Stimulated activated CD4-positive, alpha-beta T cell treated with anti-CD3 and anti-CD28 coated beads, Interleukin-2, amount 100 ng/mL, for 48 hours (primary cell): ENCODE measurements at places on chromosomes 2 and 18.

DNA sequence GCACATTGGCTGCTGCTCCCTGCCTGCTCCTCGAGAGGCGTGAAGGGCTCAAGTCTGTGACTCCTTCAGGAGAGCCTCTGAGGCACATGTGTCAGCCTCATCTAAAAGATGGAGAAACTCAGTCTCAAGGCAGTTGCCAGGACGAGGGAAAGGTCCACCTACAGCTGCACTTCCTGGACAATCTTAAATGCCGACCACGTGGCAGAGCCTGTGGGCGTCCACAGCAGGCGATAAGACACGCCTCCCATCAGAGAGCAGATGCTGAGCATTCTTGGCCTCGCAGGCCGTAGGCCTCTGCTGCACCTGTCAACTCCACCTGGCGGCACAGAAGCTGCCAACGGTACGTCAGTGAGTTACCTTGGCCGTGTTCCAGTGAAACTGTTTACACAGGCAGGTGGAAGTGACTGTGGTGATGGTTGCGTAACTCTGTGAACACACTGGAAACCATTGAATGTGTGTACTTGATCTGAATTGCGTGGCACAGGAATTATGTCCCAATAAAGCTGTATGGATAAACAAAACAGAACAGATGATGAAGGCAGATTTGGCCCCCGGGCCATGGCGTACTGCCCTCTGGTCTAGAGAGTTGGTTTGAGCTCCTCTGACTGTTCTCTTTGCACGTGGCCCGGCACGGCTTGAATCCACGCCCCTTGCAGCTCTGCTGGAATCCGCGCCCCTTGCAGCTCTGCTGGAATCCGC is 114.5 kb downstream of the RNF144A start:
- no peak for DNase-seq

DNA sequence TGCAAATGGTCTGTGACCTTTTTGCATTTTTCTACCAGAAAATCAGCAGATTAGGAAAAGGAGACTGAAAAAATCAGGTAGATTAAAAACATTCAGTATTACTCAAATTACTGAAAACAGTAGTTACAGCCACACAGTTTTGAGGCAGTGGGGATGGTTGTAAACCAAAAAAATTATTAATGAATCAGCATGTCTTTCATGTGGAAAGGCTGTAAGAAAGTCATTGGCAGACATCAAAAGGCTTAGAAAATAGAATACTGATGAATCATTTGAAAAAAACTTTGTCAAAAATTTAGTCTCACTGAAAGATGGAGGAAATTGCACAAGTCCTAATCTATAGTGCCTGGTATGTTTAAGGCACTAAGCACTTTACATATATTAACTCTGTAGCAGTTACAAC is 133.9 kb upstream of the GCFC2 start:
- DNase-seq: no peak

DNA sequence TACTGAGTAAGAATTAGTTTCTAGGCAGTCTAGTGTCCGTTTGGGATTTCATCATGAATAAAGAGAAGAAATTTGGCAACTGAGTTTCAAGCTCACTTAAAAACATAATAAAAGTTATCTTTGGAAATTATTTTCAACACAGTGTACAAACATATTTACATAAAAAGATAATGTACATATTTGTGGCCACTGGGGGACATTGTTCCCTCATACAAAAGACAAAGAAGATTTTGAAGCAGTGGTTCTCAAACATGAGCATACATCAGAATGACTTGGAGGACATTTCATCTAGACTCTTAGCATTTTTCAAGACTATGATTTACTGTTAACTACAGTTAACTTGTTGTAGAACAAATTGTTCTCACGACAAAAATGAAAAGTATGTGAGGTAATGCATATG is 15.7 kb upstream of the TTC21B start:
- no peak for DNase-seq

GRCh38 chr2:233032551-233033320 is at the start of gene NEU2:
NEU2 (plus strand) TSS chr2:233032672; CDS start chr2:233032672, 0 bp downstream.
- no peak for DNase-seq

DNA sequence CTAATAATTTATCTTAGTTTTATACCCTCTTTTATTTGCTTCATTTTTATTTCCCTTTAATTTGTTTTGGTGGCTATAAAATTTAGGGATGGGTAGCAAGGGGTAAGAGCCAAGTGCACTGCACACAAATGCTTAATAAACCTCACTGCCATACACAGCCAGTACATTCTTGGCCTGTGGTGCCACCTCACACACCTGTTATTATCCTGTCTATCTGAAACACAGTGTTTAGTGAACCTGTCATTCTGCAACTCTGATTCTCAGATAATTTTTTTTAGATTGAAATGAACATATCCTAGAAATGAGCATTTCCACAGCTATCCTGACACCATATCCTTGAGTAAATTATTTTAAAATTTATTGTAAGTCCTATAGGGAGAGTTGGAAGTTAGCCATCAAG is 807.5 kb downstream of the DCC start:
- DNase-seq: no peak

GRCh38 chr18:52045946-52046675 is 293.9 kb upstream of the DCC start:
- no peak for DNase-seq

- no peak for DNase-seq
These were observed 25.1 kb downstream of the ACVR2A start for GRCh38 chr2:147869934-147870333.

DNA sequence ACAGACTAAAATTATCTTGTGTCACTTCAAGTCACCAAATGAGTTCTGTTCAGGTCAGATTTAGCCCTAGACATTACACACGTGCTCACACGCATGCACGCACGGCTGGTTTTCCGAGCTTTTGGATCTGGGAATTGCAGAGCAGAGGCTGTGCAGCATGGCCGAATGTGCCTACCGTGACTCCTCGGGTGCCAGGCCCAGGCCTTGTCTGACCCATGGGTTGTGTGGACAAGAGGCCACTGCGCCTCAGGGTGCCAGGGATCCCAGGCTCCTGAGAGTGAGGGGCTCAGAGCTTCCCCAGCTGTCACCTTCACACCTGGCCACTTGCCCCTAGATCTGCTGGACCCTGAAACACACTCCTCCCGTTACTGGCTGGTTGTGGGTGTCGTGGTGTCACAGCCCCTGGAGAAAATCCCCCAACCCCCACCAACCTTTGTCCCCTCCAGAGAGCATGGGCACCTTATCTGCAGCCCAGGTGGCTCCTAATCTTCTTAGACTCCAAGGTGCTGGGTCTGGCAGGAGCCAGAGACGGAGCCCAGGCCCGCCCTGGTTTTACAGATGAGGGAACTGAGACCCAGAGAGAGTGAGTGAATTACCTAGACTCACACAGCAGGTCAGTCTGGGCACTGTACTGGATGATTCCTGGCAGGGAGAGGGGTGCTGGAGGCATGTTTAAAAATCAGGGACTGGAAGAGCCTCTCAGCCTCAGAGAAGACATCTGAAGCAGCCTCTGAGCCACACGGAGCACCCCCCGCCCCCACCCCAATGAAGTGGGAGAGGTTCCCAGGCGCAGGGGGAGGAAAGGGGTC is 56.8 kb downstream of the ATOH8 start:
- no peak for DNase-seq

DNA sequence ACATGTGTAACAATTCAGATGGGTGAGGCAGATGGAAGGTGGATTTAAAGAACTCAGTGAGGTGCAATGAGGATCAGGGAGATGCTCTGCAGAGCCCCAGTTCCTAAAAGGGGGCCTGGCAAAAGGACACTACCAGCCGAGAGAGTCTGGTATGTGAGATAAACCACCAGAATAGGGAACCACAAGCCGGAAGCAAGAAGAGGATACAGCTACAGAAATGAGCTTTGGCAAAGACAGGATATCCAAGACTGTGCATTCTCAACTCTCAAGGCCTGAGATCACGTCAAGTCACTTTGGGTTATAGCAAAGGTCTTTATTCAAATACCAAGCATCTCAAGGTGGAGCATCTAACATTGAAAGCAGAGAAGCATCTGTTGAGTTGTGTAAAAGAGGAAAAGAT is 293.5 kb downstream of the ARHGAP15 start:
- no peak for DNase-seq

- no peak for DNase-seq
These were observed 61.2 kb upstream of the SLC39A10 start for GRCh38 chr2:195595825-195596224.

- no peak for DNase-seq
These were observed 58.1 kb upstream of the IL1RL1 start for GRCh38 chr2:102253140-102253752.

DNA sequence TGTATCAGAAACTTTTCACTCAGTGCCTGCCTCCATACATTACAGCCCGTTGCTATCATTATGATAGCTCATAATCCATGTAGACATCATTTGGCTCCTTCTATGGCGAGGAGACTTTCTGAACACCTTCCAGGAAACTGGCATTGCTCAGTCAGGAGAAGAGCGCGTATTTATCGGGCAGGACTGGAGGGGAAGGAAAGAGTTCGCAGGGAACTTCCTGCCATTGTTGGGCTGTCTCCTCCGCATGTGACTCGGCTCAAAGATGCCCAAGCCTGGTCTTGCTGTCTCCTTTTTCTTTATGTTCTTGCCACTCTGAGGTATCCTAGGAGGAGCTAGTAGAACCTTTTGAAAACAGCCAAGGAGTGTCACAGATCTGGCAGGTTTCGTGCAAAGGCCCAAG is 156.8 kb downstream of the CTIF start:
- DNase-seq: no peak

GRCh38 chr2:234951664-234952269 is at the start of gene SH3BP4:
SH3BP4 (plus strand) TSS chr2:234952017; CDS start chr2:235035003, 82,986 bp downstream.
- DNase-seq: no peak

DNA sequence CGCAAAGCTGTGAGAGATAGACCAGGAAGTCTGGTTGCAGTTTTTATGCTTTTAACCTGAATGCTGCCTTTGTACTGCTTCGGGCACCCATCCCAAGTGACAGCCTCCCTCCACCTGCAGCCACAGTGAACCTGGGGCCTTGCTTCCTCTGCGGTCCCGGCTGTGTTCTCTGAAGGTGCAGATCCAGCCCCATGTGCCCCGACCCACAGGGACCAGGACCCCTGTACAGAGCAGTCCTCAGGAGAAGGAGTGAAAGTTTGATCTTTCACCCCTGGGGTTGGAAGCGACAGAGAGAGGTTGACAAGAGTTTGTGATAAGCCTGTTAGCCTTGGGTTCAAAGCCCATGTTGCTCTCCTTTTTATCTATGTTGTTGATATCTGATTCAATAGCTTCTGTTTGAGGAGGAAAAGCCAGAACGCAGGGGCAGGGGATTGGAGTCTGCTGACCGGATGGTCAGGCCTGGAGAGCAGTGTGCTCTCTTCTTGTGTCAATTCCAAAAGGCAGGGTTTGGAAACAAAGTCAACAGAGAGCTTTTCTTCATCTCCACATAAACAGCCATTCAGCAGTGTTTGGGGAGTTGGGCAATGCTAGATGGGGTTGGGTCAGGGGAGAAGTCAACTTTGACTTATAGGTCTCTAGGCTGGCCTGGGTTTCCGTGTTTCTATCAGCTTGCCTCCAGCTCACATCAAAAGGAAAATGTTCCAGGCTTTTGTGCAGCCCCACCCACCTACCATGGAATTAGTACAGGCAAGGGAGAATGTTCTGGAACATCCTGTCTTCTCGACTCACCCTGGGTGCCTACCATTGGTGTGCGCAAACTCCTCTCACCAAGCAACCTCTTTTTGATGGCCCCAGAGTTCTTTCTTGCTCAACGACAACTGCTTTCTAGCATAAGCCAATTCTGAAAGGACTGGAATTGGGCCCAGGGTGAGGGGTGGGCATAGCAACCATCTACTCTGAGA is 214.9 kb downstream of the ALPK2 start:
- DNase-seq: no peak

DNA sequence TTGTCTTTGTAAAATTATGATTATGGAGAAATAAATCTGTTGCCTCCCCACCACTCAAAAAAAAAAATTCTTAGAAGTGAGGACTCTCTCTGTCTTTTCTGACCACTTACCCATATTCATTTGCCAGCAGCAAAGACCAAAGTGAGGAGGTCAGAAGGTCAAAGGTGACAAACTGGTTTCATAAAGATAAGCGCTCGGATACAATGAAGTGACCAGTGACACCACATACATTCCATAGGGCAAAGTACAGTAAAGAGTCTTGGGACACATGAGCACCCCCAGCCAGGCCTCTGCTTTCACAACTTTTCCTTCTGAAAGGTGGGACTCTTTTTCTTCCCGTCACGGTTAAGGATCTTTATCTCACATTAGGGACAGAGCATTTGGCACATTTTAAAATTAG is 75.9 kb upstream of the TCF4 start:
- DNase-seq: no peak

- DNase-seq: peak; percentile 64
These were observed 31.9 kb upstream of the CREG2 start for GRCh38 chr2:101419096-101419663.

GRCh38 chr18:63604791-63605567 is 17.8 kb downstream of the SERPINB13 start:
- DNase-seq: no peak

DNA sequence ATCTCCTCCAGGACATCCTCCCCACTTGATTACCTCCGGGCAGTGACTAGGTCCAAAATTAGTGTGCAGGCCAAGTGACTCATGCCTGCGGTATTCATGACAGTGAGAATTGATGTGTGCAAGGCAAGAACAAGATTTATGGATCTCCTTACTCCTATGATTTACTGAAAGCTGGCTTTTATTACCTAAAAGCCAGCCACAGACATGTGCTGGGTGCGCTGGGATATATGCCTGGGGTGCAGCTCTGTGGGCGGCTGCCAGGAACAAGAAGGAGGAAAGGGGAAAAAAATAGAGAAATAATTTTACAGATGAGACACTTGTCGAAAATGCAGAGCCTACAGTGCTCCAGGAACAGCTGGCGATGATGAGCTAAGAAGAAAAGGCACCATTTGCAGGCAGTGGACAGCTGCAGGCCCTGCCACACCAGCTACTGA is 359.3 kb downstream of the CMPK2 start:
- DNase-seq: no peak

GRCh38 chr2:39938035-39938835 is 159.2 kb upstream of the THUMPD2 start:
- no peak for DNase-seq

DNA sequence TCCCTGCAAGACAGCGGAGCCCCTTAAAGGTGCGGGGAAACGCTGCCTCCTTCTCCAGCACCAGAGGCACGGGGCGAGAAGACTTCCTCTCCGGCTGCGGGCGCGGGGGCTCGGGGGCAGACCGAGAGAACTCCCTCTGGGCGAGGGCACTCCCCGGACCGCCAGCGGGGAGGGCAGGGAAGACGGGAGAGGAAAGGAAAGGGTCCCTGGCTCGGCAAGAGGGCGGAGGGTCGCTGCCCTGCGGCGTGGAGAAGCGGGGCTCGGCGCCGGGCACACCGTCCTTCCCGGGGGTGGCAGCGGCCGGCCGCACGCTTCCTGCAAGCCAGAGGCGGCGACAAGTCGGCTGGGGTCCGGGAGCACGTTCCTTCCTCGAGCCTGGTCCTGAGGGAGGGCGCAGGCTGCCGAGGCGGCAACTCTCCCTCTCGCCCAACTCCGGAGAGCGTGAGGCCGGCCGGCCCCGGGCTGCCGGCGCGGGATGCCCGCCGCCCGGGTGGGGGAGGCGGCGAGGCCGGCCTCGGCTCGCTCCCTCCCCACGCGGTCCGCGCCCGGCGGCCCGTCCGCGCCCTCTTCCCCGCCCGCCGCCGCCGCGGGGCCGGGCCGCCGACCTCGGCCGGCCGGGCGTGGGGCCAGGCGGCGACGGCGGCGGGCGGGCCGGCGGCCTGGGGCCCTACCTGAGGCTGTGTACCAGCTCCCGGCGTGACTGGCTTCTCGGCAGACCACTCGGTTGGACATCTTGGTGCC is 1.1 kb downstream of the MEMO1 start:
- DNase-seq: peak; percentile 29

- no peak for DNase-seq
These were observed 39.5 kb downstream of the SFXN5 start for GRCh38 chr2:73031725-73032701.

GRCh38 chr18:12608301-12608700 is 49.6 kb downstream of the SPIRE1 start:
- DNase-seq: no peak
